Activated CD4-positive, CD25-positive, alpha-beta regulatory T cell (primary cell): ENCODE measurements at places on chromosomes 16 and 17.

- DNase-seq = no peak
These were observed 124.2 kb downstream of the TMEM132E start for GRCh38 chr17:34703533-34703932.

DNA sequence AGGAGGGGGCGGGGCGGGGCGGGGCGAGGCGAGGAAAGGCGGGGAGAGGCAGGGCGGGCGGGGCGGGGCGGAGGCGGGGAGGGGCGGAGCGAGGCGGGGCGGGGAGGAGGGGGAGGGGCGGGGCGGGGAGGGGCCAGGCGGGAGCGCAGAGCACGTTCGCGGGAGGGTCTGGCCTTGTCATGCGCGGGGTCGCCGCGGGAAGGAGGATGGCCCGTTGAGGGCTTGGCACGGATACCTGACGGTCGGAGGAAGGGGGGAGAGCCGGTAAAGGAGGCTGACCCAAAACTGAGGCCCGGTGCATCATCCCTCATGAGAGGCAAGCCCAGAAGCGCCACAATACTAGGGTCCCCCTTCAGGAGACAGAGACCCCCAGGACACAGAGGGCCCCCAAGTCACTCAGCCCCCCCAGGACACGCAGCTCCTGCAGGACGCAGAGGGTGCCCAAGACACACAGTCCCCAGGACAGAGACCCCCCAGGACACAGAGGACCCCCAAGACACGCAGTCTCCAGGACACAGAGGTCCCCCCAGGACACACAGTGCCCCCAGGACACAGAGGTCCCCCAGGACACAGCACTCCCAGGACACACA is 593 bp upstream of the WDR45B start:
- DNase-seq = no peak

- DNase-seq = no peak
These were observed 58.3 kb downstream of the SPACA3 start for GRCh38 chr17:33049781-33050414.

GRCh38 chr17:5561736-5562571 is 22.4 kb downstream of the NLRP1 start:
- no peak for DNase-seq

DNA sequence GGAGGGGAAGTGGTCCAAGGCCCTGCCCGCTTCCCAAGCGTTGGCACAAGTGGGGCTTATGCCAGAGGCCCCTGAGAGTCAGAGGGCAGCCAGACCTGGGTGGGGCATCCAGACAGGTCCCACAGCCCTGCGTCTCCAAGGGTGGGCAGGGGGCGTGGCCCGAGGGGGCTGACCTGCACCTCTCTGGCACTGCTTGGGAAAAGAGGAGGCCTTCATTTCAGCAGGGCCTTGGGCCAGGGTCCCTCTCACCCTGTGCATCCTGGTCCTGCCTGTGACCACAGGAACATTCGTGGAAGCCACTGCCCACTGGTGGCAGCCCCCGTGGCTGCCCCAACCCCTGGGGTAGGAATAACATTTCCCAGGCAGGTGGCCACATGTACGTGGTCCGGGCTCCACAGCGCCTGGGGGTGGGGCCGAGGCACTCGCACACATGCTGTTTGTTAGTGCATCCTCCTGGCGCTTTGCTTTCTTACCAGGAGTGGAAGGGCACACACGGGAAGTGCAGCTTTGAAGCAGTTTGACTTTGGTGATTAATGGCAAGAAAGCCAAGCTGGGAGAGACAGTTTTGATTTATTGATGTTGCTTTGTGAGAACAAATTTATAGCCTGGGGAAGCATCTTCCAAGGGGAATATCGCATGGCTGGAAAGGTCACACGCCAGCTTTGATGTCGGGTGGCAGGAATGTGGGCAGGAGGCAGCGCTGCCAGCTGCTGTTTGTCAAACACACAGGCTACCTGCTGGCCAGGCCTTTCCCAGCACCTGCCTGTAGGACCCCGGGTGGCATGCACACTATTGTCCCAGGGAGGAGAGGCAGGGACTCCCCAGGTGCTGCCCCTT is 4.3 kb downstream of the CENPX start:
- DNase-seq = no peak

GRCh38 chr16:87233928-87234327 is 83.3 kb downstream of the C16orf95 start:
- DNase-seq = no peak

GRCh38 chr16:66859397-66860068 is 15.3 kb downstream of the CA7 start:
- DNase-seq = no peak

DNA sequence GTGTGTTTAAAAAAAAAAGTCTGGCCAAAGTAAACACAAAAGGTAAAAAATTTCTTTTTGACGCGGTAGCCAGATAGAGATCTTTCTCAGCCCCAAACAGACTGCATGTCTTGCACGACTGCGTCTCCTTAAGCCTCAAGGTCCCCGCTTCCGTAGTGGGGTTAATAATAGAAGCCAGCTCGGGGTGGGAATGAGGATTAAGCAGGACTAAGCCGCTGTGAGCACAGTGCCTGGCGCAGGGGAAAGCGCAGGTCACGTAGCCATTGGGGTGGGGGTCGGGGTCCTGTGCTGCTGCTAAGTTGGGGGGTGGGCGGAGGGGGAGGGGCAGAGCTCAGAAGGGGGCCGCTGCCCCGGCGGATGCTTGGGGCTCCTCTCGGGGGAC is 521 bp downstream of the GGA2 start:
- no peak for DNase-seq

- no peak for DNase-seq
These were observed 7.6 kb downstream of the MRM1 start for GRCh38 chr17:36608794-36609497.

DNA sequence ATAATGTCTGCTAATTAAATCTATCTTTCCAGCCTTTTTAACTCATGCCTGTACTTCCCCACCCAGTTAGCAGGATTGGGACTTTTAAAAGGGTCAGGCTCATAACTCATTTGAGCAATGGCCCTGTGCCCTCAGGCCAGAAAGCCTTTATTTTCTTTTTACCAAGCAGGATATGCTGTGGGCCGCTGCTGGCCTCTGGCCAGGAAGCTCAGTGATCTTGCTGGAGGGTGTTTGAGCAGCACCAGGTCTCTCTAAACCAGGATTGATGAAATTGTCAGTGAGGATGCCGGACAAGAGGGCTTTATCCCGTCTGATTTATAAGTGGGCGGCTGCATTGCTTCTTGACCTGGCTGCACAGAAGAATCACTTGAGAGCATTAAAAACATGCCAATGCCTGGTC is 187.8 kb downstream of the RAB11FIP4 start:
- DNase-seq = no peak

- DNase-seq = no peak
These were observed 7.9 kb downstream of the KCTD5 start for GRCh38 chr16:2689968-2690801.

GRCh38 chr17:1947229-1947742 is 77.8 kb downstream of the RTN4RL1 start:
- no peak for DNase-seq

DNA sequence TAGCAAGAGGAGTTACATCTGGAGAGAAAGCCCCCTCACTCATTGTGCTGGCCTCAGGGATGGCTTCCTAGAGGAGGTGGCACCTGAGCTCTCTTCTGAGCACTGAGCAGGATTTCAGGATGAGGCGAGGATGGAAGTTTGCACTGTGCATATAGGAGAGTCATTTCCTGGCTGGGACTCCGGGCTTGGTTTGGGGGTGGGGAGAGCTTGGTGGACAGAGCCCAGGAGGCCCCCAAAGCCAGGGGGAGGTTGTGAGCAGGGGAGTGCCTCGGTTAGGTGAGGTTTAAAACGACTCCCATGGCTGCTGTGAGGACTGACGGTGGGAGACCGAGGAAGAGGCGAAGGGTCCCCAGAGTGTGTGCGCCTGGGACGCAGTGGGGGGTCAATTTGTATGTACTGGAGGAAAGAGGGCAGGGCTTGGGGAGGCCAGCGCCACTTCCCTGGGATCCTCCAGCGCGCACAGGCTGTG is 1.2 kb downstream of the CAMKK1 start:
- no peak for DNase-seq

GRCh38 chr17:8665684-8666083 is 35.2 kb upstream of the MYH10 start:
- no peak for DNase-seq

DNA sequence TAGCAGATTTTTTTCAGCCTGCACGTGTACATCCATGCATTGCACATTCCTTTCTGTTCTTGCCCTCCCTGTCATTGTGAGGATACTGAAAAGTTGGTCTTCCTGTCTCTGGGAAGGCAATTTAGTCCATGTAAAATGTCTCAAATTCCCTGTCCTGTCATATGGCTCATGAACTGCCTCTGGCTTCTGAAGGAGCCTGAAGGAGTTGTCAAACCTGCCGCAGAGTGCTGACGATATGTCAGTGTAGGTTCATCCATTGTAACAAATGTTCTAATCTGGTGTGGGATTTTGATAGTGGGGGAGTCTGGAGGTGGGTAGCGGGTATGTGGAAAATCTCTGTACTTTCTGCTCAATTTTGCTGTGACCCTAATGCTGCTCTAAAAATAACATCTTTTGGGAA is 59.6 kb downstream of the YPEL2 start:
- DNase-seq = no peak

- DNase-seq = no peak
These were observed 325.9 kb downstream of the SOX9 start for GRCh38 chr17:72446525-72447250.

DNA sequence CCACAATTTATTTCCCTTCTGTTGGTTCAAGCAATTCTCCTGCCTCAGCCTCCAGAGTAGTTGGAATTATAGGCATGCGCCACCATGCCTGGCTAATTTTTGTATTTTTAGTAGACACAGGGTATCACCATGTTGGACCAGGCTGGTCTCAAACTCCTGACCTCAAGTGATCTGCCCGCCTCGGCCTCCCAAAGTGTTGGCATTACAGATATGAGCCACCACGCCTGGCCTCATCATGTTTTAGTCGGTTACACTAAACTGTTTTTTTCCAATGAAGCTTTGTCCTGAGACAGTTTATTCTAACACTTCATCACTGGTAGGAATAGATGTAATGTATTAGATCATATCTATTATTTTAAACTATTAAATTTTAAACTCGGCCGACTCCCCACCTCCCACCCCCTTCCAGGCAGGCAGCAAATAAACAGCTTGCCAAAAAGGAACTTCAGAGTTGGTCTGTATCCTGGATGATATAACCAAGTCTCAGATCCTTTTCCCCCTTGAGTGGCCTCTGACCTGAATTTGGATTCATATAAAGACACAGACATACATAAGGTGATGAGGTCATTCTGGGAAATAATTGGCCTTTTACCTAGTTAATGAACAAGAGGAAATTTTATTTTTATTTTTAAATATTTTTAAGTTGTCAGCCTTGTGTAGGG is 18.4 kb upstream of the CORO6 start:
- no peak for DNase-seq

DNA sequence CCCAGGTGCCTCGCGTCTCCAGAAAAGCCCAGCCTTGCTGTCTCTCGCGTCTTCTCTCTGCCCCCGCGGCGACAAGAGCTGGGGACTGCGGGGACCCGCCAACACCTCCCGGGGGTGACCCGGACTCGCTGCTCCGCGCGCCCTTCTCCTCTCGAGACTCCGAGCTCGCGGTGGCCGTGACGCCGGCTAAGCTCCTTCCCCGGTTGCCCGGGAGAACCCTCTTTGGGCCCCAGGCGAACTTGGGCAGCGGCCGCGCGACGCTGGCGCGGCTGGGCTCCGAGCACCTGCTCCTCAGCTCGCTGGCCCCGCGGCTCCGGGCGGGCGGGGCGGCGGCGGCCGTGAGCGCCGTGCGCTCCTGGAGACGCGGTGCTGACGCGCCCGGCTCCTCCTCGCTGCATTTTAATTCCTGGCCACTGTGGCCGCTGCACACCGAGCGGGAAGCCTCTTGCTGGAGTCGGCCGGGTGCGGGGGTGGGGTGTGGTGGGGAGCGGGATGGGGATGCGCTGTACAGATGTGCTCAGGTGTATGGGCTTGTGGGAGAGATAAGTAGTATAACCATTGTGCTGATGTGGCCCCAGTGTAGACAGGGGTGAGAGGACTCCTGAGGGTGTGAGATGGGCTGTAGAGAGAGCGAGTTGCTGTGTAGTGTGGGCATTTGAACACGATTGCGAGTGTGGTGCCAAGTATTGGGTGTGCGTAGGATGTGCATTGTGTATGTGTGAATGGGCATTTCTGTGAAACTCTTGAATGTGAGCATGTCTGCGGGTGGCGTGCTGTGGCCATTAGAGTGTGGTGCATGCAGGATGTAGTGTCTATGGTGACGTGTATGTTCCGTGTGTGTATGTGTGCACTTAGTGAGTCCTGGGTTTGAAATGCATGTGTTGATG is at the start of gene ASIC2:
Gene ASIC2 (minus strand): TSS at position 315 of the 887 bp plus-strand sequence.
- no peak for DNase-seq

DNA sequence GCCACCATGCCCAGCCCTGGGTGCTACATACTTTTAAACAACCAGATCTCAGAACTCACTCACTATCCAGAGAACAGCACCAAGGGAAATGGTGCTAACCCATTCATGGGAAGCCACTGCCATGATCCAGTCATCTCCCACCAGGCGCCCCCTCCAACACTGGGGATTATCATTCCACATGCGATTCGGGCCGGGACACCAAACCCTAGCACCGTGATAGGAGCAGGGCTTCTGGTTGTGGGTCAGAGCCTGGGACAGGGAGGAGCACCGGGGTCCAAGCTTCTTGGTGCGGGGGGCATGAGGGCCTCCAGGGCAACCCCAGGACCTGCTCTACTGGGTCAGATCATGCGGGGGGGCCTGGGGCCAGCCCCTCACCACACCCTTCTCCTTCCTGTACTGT is 4.5 kb downstream of the TMEM235 start:
- DNase-seq = no peak

- DNase-seq = no peak
These were observed 5.0 kb downstream of the HAS3 start for GRCh38 chr16:69110406-69110805.

DNA sequence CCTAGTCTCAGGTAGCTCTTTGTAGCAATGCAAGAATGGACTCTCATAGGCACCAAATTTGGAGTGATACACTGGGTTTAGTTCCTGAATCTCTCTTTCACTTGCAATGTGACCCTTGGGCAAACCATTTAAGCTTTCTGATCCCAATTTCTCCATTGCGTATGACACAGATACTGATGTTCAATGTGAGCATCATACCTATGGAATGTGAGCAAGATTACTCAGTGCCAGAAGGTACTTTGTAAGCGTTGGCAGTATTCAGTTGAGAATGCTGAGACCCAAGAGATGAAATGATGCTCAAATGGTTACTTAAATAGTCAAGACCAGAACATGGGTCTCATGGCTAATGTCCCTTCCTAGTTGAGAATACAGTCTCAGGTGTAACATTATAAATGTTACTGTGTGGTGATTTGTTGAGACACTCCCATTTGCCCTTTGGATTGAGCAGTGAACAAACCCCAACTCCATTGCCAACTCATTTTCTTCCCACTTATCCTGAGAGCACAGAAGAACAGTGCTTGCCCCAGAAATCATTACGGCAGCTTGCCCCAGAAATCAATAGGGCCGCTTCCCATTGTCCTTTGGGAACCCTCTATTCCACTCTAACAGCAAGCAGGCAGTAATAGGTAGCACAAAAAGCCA is 134.1 kb downstream of the SOX9 start:
- no peak for DNase-seq

GRCh38 chr16:24328835-24329452 is 72.8 kb downstream of the CACNG3 start:
- no peak for DNase-seq

GRCh38 chr17:52383493-52384100 is 225.1 kb upstream of the CA10 start:
- DNase-seq = no peak
